ENCODE measurements at places on chromosomes 4 and X. TPM values are rescaled to one million over a fixed set of nuclear protein-coding genes. Genes with fewer than 3 reads are reported as not detected.
A peak's percentile ranks its signal among the peaks of the same experiment; 100 is the strongest.

GRCh38 chrX:111386615-111387233, 25.3 kb downstream of the DCX start:
- H3K4me3 ChIP-seq, result peak overlapping the region; percentile 71
- H3K27ac ChIP-seq, result peak overlapping the region; percentile 72
- H3K36me3 ChIP-seq, result no peaks in the 10 kb centered on the region
- H3K27me3 ChIP-seq, result no peaks in the 10 kb centered on the region

DNA sequence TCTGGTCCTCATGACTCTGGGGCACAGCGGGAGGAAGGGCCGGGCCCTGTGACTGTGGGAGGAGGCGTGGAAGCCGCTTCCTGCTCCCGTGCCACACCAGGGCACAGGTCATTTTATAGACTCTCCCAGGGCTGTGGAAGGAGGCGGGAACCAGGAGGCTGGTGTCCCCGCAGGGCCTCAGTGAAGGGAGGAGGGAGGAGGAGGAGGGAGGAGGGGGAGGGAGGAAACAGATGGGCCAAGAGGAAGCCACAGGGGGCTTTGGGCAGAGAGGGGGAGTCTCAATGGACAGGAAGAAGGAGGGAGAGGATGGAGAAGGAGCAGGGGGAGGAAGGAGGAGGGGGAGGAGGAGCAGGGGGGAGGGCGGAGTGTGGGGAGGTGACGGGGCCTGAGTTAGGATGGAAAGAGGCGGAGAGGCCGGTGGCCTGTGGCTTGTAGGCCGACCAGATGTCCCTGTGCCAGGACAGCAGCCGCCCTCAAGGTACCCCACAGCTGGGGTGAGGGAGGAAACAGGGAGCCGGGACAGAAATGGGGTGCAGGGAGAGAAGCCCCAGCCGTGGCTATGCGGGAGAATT, 6.2 kb upstream of the PLCXD1 start:
- H3K4me3 ChIP-seq, result no peak overlapping the region
- no peaks in the 10 kb centered on the region for H3K36me3 ChIP-seq
- H3K27me3 ChIP-seq, result peaks cover 7% of the 10 kb centered on the region
- peak overlapping the region; percentile 86 for H3K27ac ChIP-seq

- H3K4me1 ChIP-seq, result no peaks in the 10 kb centered on the region
- peaks cover 2% of the 10 kb centered on the region for H3K27me3 ChIP-seq
- H3K36me3 ChIP-seq, result no peaks in the 10 kb centered on the region
- DNase-seq, result no peak
- H3K4me3 ChIP-seq, result no peak overlapping the region
- no peak overlapping the region for H3K27ac ChIP-seq
Observed at GRCh38 chr4:67446811-67447210, 98.5 kb downstream of the CENPC start.

DNA sequence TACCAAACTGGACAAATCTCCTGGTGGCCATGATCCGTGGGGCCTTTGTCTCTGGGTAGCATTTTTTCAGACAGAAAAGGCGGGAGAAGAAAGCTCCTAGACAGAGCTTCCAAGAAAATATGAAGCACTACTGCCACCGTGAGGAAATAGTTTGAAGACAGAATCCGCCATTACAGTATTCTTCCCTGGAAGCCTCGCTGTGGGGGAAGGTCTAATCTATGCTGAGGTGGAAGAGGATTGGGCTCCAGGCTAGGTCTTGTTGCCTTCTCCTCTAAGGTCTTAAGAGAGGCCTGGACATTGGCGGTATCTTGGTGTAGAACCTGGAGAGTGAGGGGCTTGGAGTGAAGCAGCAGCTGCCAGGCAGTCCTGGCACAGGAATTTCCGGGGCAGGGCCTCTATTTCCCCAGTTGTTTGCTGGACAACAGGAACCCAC, 218.9 kb downstream of the OR13H1 start:
- H3K36me3 ChIP-seq, result peaks cover 4% of the 10 kb centered on the region
- peaks cover 5% of the 10 kb centered on the region for H3K4me1 ChIP-seq
- DNase-seq, result no peak
- H3K27me3 ChIP-seq, result peaks cover 3% of the 10 kb centered on the region
- H3K4me3 ChIP-seq, result no peak overlapping the region
- no peak overlapping the region for H3K27ac ChIP-seq

DNA sequence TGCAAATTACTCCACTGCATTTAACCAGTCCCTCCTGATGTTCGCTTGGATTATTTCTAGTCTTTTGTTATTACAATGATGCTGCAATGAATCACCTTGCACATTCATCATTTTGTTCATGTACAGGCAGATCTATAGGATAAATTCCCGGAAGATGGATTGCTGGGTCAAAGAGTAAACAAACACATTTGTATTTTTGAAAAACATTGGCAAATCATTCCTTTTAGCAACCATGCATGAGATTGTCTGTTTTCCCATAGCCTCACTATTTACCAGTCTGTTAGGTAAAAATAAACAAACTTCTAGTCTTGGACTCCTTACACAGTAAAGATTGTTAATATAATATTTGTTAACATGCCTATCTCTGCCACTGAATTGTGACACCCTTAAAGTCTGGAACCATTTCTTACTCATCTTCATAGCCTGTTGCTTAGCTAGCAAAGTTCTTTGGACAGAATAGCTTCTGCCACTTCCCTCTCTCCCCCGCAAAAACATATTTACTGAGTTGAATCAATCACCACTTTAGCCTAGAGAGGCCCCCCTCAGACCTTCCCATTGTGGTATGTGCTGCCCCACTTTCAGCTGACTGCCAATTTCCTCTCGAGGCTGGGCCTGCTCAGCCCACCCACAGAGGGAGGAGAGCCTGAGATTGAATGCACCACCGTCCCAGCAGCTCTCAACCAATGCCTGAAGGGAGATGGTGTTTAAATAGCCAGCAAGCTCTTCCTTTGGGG, 108.4 kb upstream of the ATXN3L start:
- H3K36me3 ChIP-seq, result no peaks in the 10 kb centered on the region
- DNase-seq, result no peak
- no peak overlapping the region for H3K4me3 ChIP-seq
- peaks cover 2% of the 10 kb centered on the region for H3K4me1 ChIP-seq
- H3K27me3 ChIP-seq, result no peaks in the 10 kb centered on the region
- H3K27ac ChIP-seq, result no peak overlapping the region

SHROOM2 gene
- 3.1 TPM for total RNA-seq

KLB gene
- total RNA-seq, result not detected

GRCh38 chr4:110092646-110093045, 105.8 kb downstream of the ELOVL6 start:
- H3K4me3 ChIP-seq, result no peak overlapping the region
- peaks cover 6% of the 10 kb centered on the region for H3K4me1 ChIP-seq
- H3K36me3 ChIP-seq, result no peaks in the 10 kb centered on the region
- DNase-seq, result no peak
- H3K27ac ChIP-seq, result no peak overlapping the region

DNA sequence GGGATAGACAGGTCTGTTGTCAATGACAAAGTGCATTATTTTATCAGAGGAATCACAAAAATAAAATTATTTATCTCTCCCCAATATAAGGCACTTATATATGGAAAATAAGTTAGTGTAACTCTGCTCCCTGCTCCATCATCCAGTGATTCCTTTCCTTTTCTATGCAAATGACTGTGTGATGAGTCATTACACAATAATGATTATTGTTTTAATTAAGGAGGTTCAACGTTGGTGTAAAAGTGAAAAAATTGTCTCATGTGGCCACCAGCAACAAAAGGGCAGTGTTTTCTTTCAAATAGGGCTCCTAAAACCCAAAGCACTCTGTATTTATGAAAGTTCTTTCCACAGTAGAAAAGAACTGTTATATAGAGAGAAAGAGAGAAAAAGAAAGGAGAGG, 16.7 kb downstream of the SLC7A11 start:
- H3K27ac ChIP-seq, result no peak overlapping the region
- no peak overlapping the region for H3K4me3 ChIP-seq
- peaks cover 5% of the 10 kb centered on the region for H3K4me1 ChIP-seq
- no peaks in the 10 kb centered on the region for H3K36me3 ChIP-seq
- no peak for DNase-seq
- H3K27me3 ChIP-seq, result no peaks in the 10 kb centered on the region

Measured in glutamatergic neuron (in vitro differentiated cells).